Memory B cell (primary cell): ENCODE measurements at places on chromosomes 16 and 17.

- no peak for DNase-seq
Measured at GRCh38 chr17:74539281-74539820, 6.6 kb downstream of the CD300C start.

DNA sequence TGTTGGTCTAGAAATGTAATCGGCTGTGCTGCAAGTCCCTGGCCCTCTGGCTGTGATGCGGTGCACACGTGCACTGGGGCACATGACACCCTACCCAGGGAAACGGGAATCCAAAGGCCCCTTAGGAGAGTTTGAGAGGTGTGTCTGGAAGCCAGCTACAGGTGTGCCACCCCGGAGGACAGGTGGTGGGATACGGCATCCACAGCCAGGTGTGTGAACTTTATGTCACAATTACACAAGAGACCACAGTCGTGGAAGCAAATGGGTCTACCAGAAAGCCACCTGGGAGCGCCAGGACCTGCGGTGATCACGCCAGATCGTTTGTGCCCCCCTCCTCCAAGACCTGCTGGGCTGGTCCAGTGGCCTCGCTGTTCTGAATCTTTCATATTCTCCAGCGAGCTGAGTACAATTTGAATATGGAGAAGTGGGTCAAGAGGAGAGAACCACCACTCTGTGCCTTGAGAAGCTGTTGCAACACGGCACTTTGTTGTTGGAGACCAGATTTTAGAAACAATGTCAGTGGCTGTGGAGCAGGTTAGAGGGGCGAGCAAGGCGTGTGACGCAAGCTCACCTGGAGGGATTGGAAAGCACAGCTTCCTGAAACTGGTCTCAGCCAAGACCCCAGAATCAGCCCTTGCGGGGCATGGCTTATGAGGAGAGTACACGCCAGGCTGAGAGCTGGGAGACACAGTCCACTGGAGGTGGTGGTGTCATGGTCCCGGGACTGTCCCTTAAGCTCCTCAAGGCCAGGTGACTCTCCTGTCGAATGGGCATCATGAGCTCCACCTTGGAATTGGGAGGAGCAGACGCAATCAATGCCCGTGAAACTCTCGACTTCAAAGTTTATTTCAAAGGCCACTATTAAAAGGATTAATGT is 37.4 kb downstream of the COX4I1 start:
- no peak for DNase-seq

DNA sequence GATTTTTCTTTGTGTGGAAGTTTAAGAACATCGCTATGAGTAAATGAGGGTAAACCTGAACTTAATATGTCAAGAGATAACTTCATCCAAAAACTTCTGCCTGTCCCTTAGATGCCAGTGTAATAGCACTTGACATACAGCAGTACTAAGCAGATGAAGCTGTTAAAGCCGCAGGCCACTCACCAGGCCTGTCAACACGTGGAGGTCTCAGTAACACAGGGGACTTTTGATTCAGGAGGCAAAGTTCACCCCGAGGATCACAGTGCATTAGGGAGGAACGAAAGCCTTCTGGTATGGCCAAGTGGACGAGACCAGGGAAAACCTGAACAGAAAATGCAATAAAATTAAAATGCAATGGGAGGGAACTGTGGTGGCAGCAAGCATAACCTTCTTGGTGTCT is 235.7 kb downstream of the CHD9NB start:
- DNase-seq = no peak

- DNase-seq = no peak
Measured at GRCh38 chr16:50390371-50390771, 21.6 kb upstream of the BRD7 start.

GRCh38 chr17:82871056-82871775 is 31.4 kb upstream of the ZNF750 start:
- peak; percentile 72 for DNase-seq

- DNase-seq = no peak
Measured at GRCh38 chr17:31499771-31500554, 108.5 kb downstream of the RAB11FIP4 start.

DNA sequence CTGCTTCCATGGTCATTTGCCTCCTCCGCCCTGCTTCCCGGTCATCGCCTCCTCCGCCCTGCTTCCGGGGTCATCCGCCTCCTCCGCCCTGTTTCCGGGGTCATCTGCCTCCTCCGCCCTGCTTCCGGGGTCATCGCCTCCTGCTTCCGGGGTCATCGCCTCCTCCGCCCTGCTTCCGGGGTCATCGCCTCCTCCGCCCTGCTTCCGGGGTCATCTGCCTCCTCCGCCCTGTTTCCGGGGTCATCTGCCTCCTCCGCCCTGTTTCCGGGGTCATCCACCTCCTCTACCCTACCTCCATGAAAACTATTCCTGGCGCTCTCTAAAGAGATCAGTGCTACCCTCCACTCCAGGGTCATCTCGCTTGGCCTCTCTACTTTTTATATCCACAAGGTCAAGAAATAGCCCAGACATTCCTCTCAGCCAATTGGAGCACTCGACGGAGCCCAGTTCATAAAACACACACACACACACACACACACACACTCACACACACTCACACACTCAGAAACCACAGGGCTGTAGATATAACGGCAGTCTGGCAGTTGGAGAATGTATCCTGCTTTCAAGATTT is 44.8 kb downstream of the TRARG1 start:
- no peak for DNase-seq

- no peak for DNase-seq
Measured at GRCh38 chr16:56789360-56789759, 59.4 kb downstream of the NUP93 start.

- no peak for DNase-seq
Measured at GRCh38 chr17:73639932-73640331, 4.3 kb downstream of the SDK2 start.

DNA sequence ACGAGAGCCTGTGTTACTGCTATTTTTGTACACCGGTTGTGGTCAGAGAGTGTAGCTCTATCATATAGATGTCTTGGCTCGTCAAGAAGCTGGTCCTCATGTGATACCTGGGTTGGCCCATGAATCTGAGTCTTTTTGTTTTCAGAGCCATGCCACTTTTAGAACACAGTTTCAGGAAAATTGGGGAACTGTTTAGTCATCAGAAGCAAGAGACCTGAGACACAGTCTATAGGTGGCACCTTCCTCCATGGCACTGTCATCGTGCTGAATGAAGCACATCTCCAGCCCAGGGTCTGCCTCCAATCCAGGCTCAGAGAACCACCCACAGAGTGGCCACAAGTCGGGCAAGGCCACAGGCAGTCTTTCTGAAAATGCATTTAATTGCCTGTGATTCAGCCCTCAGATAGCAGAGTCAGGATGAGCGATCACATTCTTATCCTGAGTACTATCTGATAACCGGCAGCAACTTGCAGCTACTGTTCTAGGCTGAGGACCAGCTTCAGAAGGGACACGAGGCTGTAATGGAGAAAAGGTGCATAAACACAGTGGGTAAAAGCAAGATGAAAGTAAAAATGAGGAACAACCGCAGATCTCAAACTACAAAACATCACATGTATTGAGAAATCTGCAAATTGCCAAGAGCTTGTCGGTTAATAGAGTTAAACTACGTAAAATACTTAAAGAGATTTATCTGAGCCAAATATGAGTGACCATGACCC is 14.2 kb upstream of the HAPSTR1 start:
- no peak for DNase-seq

DNA sequence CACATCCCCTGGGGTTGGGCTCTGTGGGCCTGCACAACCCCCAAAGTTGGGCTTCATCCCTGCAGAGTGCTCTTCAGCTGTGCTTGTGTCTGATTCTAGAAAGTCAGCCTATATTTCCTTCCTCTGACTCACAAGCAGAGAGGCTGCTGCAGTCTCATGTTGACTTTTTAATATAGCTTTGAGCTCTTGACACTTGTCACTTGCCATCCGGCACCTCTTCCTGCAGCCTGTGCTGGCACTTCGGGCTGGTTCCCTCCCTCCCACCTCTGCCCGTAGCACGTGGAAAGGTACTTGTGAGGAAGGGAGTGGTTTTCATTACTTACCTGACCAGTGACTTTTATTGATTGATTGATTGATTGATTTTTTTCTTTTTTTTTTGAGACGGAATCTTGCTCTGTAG is 19.0 kb upstream of the JPT2 start:
- DNase-seq = no peak

GRCh38 chr17:50111673-50112655 is 16.8 kb downstream of the PDK2 start:
- no peak for DNase-seq

GRCh38 chr17:4540224-4540651 is 14.9 kb downstream of the MYBBP1A start:
- no peak for DNase-seq

DNA sequence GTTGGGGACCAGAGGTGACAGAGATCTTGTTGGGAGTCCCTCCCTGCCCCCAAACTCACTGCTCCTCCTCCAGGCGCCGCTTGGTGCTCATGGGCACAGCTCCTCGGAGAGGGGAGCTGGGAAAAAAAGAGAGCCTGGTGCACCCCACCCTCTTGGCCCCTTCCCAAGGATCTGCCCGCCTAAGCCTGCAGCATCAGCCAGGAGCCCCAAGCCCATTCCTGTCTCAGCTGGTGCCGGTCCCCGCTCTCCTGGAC is 400 bp downstream of the HCFC1R1 start:
- DNase-seq = peak; percentile 51

DNA sequence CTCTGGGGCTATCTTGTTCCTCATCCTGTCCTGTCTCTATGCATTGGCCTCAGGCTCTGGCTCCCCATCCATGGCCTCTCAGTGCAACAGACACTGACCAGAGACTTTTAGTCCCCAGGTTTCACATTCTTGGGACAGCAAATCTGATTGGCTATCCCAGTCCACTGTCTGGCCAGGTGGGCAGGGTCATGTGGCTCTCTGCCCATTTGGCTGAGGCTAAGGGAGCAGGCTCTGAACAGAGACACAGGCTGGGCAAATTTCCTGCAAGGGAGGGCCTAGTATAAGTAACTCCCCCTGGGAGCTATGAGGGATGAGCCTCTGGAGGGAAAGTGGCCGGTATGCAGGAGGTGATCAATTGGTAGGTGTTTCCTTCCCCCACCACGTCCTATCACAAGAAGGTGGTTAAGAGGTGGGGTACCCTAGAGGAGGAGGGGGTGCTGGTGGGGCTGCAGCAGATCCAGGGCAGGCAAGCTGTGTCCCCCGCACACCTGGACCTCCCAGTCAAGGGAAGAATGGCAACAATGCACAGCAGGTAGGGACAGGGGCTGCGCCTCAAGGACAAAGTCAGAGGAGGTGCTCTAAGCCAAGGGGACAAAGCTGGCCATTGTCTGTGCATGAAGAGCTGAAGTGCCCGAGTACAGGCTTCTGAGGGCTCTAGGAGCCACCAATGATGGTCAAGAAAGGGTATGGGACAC is 13.2 kb downstream of the XYLT2 start:
- no peak for DNase-seq
